H9 (cell line): ENCODE measurements at places on chromosomes 7 and 10. TPM values are rescaled to one million over a fixed set of nuclear protein-coding genes. Genes with fewer than 3 reads are reported as not detected.

- DNase-seq, result no peak
Observed at GRCh38 chr10:70575486-70575873, 27.1 kb downstream of the PRF1 start.

- no peak for DNase-seq
Observed at GRCh38 chr7:2488272-2488645, 12.1 kb upstream of the GRIFIN start.

DNA sequence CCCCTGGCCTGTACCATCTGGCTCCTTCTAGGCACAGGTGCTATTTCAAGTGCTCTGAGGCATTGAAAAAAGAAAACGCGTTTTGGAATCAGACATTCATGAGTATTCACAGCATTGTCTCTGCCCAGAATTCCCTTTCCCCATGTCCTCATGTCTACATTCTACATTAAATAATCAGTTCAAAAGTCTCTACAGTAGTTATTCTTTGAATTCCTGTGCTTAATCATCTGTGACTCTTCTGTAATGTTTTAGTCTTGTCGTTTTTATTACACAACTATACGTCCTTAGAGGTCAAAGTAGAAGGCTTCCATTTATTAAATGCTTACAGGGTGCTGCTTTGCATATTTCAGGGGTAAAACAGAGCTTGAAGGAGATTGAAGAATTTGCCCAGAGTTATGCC is 95.7 kb downstream of the BICC1 start:
- no peak for DNase-seq

GRCh38 chr10:132535065-132535651 is 2.4 kb upstream of the INPP5A start:
- DNase-seq, result no peak

DNA sequence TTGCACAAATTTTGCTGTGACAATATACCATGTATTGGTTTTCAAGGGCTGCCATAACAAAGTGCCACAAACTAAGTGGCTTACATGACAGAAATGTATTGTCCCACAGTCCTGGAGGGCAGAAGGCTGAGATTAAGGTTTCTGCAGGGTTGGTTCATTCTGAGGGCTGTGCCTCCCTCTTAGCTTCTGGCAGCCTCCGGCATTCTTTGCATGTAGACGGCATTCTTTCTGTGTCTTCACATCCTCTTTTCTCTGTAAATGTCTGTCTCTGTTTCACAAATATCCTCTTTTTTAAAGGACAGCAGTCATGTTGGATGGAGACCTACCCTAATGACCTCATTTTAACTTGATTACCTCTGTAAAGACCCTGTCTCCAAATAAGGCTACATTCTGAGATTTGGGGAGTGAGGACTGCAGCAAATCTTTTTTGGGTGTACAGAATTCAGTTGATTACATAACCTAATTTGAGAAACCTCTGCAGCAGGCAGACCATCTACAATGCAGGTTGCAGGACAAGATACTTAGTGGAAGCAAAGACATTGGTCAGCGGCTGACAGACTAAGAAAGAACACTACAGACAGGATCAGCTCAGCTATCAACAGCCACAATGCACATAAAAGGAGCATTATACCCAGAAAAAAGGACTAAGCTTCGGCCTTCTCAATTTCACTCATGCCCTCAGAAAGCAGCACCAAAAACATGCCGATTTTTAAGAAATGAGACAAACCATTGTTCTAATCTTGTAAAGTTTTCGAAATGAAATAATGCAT is 84.6 kb upstream of the FAM3C start:
- no peak for DNase-seq

DNA sequence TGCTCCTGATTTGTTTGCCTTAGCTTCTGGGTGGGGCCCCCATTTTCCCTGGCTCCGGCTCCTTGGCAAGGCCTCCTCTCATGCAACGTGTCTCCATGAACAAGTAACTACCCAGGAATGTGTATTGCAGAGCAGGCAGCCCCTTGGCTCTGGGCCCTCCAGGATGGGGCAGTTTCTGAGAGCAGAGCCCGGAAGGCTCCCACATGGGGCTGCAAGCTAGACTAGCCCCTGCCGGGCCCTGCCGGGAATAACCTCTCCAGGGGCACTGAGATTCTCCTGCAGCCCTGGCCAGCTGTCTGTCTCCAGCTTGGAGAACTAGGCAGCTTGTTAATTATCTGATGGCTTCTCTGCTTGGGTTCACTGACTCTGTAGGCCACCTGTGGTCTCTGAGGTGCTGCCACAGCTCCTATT is 184.0 kb upstream of the INHBA start:
- peak; percentile 52 for DNase-seq

GRCh38 chr7:7992506-7992905 is 23.9 kb downstream of the GLCCI1 start:
- DNase-seq, result no peak

Gene NXPH1
- 0.11 and 0.15 TPM in 2 replicates for total RNA-seq

- DNase-seq, result no peak
Observed at GRCh38 chr7:138074121-138074520, 2.1 kb upstream of the AKR1D1 start.

Gene VWA2
- total RNA-seq, result 1.4 and 1.6 TPM in 2 replicates

Gene ANKRD30A
- not detected in 2 replicates for total RNA-seq

- DNase-seq, result no peak
Observed at GRCh38 chr10:71755179-71755879, 18.0 kb downstream of the VSIR start.

GRCh38 chr7:98668255-98668654 is 51.2 kb downstream of the NPTX2 start:
- DNase-seq, result peak; percentile 81

- peak; percentile 97 for DNase-seq
Observed at GRCh38 chr7:143408686-143409561, at the start of gene EPHA1. Gene EPHA1, minus strand, starts transcription at chr7:143408856. Its CDS starts 51 bp downstream, at chr7:143408805.

- no peak for DNase-seq
Observed at GRCh38 chr7:136807598-136807997, 60.9 kb upstream of the CHRM2 start.

Gene TBATA
- total RNA-seq, result not detected in 2 replicates

- DNase-seq, result no peak
Observed at GRCh38 chr10:77795426-77796055, 131.0 kb downstream of the DLG5 start.

GRCh38 chr10:34826221-34826620 is 11.1 kb upstream of the PARD3 start:
- peak; percentile 43 for DNase-seq

Gene IQCE
- total RNA-seq, result 6.7 and 7.0 TPM in 2 replicates

Gene ARHGEF5
- 32.3 and 33.9 TPM in 2 replicates for total RNA-seq

DNA sequence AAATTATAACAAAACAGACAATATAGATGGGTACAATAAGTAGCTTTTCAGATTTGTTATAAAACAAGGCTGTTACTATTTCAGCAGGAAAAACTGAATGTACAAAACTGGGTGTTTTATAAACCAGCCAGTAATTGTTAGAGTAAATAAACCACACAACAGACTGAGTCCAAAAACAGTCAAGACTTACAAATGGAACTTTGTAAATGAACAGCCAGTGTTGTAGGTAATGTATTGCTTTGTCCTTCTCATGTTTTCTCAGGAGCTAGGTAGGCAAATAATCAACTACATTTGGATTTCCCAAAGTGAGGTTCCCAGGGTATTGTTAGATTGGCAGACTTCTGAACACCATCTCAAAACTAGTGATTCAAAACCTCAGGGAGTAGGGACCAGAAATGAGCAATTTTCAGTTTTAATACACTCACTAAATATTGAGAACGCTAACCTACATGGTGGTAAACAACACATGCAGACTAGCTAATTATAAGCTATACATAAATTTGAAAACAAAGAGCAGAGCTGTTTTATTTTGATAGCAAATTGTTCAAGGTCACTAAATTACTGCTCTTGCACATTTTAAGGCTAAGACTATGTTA is 36.2 kb downstream of the HERPUD2 start:
- no peak for DNase-seq

Gene OR2A5
- not detected in 2 replicates for total RNA-seq

Gene SLIT1
- 0.46 and 0.57 TPM in 2 replicates for total RNA-seq
